ENCODE measurements at places on chromosomes 3 and 15.

DNA sequence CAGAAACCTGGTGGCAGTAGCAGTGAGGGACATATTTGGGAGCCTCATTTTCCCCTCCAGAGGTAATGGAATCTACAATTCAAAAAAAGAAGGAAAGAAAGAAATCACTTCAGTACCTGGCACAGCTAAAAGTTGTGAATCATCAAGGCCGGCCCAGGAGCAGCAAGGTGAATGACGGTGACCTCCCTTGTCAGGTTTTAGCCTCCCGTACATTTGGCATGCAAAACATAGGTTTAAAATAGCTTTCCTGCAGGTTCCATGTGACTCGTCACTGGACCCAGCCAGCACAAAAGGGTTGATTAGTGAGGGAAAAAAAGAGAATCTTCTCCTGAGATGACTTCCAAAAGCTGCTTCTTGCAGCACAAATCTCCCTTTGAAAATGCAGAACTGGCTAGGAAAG lies 394.2 kb downstream of the LSAMP start:
- no peak for DNase-seq

GRCh38 chr15:60390871-60391501 lies 6.8 kb downstream of the ANXA2 start:
- no peak for DNase-seq

DNA sequence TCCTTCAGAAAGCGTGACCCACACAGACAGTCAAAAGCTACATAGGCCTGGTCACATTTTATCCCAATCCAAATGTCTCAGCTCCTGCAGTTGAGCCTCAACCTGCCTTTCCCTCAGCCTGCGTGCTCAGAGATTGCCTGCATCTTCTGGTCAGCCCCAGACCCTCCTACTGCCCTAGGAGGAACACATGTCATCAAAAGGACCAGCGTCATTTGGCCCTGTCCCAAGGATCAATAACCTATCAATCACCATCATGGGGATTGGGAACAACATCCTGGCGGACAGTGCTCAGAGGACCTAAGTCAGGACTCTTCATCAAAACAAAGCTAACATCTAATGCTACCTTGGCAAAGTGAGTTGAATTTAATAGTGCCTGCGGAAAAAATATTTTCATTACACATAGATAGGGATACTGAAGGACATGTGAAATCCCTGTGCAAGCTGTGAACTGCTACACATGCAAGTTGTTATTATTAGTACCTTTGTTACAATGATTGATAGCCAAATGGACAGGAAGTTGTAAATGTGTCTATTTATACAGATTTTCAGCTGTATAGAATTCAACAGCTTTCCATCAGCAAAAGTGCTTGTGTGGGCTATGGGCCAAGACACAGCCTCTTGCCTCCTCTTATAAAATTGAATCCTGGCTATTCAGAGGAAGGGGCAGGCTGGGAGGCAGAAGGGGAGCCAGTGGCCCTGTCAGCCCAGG lies 47.7 kb downstream of the UMPS start:
- DNase-seq: no peak

- no peak for DNase-seq
Observed at GRCh38 chr15:69600556-69601085, 148.0 kb downstream of the RPLP1 start.

- no peak for DNase-seq
Observed at GRCh38 chr3:36201546-36201945, 178.8 kb upstream of the STAC start.
